ENCODE measurements at places on chromosomes 4 and X.

GRCh38 chrX:94551831-94552230 is 877.8 kb downstream of the FAM133A start:
- DNase-seq, result no peak

DNA sequence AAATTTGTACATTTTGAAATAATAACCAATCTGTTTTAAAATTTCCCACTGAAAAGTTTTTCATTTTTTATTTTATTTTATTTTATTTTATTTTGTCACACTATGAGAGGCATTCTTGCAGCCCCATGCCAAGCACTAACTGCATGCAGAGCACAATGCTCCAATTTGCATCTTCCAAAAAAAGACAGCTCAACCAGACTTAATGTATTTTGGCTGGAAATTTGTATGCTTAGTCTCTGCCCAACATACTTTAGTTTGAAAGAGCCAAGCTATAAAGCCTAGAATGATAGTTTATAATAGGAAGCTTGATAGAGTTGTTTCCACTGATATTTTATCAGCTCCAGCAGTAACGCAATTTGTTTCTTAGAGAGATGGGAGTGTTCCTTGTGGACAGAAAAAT is 235.5 kb downstream of the GALNTL6 start:
- DNase-seq, result no peak

DNA sequence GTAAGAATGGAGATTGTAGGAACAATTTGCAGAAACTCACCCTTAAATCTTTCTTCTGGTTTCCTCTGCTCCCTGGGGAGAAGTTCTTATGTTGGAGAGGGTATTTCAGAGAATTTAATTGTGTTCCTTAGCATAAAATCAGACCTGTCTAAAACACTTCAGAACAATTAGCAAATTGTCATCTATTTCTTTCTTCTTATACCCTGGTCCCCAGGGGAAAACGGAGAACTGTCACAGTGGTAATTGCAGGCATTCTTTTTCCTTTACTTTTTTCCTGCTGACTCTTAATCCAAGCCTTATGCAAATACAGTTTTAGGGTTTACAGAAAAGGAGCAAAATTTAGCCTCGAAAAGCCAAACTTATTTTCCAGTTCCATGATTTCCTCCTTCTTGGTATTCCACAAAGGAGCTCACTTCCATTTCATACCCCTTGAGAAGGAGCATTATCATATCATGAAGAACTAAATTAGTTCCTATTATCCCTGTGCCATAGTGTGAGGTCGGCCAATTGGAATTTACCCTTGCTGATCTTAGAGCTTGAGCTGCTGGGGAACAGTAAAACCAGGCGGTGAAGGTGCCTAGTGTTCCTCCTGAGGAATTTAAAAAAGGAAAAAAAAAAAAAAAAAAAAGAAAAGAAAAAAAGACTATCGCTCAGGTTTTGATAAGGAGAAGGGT is 173.8 kb downstream of the IL15 start:
- no peak for DNase-seq

DNA sequence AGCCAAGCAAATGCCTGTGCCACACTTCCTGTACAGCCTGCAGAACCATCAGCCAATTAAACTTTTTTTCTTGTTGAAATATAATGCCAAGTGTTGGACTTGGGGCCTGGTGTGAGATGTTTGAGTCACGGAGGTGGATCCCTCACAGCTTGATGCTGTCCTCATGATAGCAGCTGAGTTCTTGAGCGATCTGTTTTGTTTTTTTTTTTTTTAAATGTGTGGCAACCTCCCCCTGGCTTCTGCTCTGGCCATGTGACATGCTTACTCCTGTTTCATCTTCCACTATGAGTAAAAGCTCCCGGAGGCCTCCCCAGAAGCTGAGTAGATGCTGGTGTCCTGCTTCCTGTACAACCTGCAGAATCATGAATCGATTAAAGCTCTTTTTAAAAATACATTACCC is 973.3 kb upstream of the FTHL17 start:
- no peak for DNase-seq

DNA sequence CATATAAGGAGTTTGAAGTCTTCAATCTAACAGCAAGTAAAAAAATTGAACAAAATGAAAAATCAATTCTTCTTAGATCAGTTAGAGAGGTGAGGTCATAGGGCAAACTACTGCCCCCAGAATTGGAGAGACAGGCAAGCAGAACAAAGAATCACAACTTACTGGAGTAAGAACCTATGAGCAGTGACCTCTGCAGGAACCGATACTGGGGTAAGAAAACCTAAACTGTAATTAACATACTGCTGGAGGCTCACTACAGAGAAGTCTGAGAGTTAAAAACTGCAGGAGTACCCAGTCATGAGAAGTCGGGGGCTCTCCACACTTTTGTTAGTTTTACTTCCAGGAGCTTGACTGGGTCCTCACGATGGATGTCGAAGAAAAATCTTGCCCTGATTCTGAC is 16.0 kb downstream of the CLDN22 start:
- no peak for DNase-seq

Measured in uterus (tissue), 4 donors.